NCI-H146 (cell line): ENCODE measurements at places on chromosomes 7 and 10.

- no peak for DNase-seq
Observed at GRCh38 chr7:75861636-75862035, 17.2 kb upstream of the RHBDD2 start.

- no peak for DNase-seq
Observed at GRCh38 chr10:59868696-59869593, 37.4 kb downstream of the CCDC6 start.

DNA sequence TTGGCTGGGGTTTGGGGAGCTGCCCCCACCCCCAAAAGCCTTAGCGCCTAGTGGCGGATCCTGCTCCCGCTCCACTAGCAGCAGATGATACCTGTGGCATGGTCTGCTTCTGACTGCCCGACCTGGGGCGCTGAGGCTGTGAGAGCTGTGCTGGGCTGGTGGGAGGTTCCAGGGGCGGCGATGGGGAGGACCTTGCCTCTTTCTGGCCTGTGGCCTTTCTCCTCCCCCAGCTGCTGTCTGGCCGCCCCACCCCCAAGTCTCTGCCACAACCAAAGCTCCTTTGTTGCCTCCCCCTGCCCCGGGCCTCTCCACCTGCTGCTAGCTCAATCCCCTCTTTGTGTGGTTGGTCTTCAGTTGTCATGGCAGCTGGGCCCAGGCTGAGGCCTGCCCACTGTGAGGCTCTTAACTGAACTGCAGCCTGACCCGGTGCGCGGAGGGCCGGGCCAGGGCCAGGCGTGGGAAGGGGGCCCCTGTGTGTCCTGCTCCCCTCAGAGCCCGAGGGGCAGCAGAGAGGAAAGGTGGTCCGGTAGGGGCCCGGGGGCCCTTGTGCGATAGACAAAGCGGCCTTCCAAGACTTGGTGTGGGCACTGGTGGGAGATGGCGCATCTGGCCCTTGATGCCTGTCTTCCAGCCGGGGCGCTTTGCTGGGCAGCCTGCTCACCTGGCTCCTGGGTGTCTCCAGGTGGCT, 4.7 kb downstream of the ZNF775 start:
- DNase-seq = peak; percentile 99

- no peak for DNase-seq
Observed at GRCh38 chr7:34022626-34023025, 117.3 kb downstream of the BMPER start.

DNA sequence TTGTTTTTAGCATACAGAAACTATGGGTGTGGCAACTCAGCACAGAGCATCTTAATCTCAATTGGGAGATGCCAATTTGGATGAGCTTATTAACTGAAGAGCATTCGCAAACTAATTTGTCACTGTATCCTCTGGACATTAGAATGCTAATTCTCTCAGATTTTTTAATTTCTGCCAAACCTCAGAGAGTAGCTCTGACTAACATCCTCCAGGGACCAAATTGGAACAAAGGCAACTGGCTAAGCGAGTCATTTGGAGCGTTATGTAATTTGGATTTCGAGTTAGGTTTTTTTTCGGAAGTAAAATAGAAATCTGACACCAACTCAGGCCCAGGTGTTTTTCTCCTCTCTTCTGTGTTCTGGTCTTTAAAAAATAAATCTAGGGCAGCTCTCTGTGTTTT, 201.9 kb downstream of the BMPER start:
- DNase-seq = no peak

GRCh38 chr10:70098271-70098670, 34.4 kb downstream of the AIFM2 start:
- no peak for DNase-seq

DNA sequence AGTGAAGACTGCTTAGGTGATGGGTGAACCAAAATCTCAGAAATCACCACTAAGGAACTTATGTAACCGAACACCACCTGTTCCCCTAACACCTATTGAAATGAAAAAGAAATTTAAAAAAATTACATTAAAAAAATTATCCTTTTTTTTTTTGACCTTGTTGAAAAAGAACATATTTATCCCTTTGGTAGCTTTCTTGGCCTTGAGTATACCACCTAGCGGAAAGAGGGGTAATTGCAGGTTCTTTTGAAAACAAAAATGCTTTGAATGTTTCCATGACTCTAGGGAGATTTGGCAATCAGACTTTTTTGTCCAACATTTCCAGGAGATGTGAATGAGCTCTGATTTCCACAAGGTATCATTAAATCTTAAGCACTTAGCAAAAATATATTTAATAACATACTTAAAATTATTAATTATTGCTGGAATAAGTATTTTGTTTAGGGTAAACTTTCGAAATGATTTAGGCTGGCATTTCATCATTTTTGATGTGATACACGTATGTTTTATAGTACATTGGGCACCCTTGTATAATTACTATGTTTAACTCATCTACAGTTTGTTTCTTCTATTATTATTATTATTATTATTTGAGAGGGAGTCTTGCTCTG, 47.0 kb upstream of the ELMO1 start:
- no peak for DNase-seq

GRCh38 chr10:26481914-26482550, 43.9 kb downstream of the APBB1IP start:
- DNase-seq = no peak

DNA sequence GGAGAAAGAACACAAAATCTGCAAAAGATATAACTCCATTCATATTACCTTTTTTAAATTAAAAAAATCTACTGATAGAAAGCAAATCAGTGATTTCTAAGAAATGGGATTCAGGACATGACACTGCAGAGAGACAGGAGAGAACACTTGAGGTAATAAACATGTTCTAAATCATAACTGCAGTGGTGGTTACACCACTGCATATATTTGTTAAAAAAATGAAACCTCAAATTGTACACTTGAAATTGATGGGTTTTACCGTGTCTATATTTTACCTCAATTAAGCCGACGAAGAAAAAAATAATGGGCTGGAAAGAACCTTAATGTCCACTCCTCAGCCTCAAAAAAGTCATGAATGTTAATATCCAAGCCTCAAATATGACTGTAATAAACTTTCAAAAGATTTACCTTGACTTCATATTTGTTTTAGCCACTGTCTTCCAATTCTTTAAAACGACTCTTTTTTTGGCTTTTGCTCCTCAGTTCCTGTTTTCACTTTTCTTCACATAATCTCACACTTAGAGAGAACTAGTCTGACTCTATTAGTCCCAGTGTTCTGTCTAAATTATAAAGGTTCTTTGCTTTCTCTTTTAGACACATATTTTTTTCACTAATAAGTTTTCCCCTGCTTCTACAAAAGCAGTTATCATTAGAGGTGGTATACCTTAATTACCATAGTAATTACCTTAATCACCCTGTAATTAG, 502.4 kb downstream of the GRM8 start:
- DNase-seq = no peak

DNA sequence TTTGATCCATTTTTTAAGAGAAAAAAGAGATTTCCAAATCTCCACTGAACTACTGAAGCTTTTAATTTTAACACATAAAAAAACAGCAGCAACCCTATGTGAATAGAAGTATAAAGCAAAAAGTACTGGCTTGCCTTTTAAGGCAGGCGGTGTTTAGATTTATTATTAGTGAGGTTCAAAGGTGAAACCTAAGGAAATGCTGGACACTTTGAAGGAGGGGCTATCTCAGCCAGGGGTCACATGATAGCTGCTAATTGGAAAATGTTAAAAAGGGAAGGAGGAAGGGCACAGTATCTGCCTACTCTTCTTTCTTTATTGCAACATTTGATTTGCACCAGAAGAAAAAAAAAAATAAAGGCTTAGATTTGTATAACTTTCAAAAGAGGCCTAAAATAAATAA, 183.8 kb downstream of the SKAP2 start:
- no peak for DNase-seq

- peak; percentile 35 for DNase-seq
Observed at GRCh38 chr10:124724279-124725027, 19.7 kb downstream of the FAM53B start.

DNA sequence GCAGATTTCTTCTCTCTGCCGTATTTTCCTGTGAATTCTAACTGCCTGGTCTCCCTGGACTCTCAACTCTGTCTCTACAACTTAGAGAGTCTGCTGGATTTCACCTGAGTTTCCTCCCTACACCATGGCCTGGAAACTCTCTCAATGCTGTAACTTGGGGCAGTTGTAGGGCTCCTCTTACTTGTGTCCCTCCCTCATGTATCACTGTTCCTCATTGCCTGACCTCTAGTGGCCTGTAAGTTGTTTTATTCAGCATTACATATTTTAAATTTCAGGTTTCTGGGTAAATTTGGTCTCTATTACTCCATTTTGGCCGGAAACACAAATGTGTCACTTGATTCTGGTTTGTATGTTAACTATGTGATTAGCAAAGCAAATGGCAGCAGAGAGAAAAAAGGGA, 70.9 kb downstream of the DYNC1I1 start:
- no peak for DNase-seq

DNA sequence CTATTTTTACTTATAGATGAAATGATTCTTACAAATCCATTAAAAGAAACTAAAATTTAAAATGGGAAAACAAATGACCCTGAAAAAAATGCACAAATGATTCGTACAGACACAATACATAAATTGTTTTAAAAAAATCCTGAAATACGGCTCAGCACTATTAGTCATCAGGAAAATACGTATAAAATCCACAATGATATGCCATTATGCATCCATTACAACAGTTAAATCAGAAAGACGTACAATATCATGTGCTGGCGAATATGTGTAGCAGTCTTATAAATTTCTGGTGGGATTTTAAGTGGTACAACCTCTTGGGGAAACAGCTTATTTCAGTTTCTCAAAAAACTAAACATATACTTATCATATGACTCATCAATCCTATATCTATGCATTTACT, 600.1 kb upstream of the STEAP1 start:
- no peak for DNase-seq

DNA sequence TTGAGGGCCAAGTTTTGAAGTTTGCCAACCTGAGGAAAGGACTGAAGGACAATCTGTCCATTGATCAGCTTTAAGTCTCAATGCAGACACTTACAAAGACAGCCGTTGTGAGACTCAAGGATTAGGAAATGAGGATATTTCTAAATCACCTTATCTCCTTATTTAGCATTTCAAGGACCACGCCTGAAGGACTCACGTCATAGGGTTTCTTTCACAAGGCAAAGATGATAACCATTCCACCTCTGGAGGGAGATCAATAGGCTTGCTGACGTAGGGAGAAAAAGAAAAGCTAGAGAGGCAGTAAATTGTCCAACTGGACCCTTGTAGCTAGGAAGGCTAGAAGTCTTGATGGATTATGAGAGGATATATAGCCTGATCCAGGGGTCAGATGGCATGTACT, 3.3 kb upstream of the ASB4 start:
- no peak for DNase-seq
